ENCODE measurements at places on chromosomes 7 and 10. TPM values are rescaled to one million over a fixed set of nuclear protein-coding genes. Genes with fewer than 3 reads are reported as not detected.

Gene ARHGEF35
- total RNA-seq = 0.13 TPM

DNA sequence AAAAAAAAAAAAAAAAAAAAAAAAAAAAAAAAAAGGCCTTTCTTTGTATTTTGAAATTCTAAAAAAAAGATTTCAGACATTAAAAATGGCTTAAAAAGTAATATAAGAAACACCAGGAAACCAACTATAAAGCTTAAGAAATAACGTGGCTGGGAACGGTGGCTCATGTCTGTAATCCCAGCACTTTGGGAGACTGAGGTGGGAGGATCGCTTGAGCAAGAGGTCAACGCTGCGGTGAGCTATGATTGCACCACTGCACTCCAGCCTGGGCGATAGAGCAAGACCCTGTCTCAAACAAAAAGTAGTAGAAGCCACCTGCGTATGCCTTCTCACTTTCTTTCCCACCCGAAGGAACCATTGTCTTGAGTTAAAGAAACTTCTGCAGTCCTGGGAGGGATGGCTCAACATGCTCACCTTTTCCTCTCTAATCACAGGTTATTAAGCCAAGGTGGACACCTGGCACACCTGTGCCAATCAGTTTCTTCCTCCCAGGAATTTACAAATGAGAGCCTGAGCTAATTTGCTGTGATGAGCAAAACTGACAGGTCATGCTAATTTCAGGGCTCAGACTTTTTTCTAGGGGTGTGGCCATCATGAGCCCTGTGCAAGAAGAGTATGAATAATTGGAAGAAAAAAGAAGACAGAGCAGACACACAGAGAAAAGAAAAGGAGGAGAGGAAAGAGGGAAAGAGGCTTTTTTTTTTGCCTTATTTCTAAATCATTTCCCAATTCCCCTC lies 72.0 kb upstream of the PARD3 start:
- DNase-seq = no peak

DNA sequence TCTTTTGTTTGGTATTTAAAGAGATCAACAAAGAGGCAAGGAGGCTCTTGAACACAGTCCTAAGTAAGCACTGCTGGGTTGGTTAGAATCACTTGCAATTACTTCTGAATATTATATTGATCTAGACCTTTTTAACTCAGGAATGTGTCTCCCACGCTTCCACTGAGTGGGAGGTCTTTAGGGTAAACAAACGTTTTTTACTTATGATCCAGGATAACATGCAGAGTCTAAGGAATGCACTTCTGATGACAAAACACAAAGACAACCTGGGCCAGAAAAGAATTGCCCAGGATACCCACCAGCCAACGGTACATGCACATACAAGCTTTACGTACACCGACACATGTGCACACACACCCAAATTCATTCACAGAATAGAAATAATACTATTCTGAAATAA lies 626.9 kb downstream of the PARD3 start:
- DNase-seq = no peak

DNA sequence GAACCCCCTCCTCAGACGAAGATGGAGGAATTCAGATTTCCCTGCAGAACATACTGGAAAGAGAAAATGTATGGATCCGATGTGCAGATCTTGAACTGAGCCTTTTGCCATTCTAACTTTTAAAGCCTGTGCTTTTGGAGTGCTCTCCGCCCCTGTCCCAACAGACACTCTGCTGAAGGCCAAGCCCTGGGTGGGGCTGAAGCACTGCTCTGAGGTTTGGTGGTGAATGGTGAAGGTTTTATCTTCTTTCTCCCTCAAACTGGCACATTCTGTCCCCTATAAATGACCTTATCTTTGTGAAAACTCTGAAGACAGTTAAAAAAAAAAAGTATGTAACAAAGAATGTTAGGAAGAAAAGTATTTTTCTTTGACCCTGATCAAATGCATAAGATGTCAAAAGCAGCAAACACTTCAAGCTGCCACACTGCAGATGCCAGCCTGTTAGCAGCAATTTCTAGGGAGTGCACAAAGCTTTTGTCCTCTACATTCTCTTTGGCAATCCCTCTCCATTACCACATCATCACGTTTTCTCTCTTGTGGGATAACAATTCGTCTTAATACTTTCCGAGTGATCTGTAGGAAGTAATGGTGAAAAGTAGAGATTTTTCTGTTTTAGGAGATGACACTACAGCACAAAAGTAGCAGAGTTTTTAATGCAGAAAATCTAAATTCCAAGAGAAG lies 137.3 kb upstream of the CCDC6 start:
- no peak for DNase-seq

All from dermis microvascular lymphatic vessel endothelial cell (primary cell).